HCEC 1CT (cell line): ENCODE measurements at places on chromosomes 6 and 20.
A peak's percentile ranks its signal among the peaks of the same experiment; 100 is the strongest.

- DNase-seq, result no peak
These were observed 67.4 kb upstream of the LOC128125822 start for GRCh38 chr6:63504777-63505384.

GRCh38 chr6:78268591-78269452 lies 598.5 kb upstream of the IRAK1BP1 start:
- DNase-seq, result no peak

- DNase-seq, result peak; percentile 87
These were observed 25.5 kb downstream of the C6orf15 start for GRCh38 chr6:31086788-31087440.

DNA sequence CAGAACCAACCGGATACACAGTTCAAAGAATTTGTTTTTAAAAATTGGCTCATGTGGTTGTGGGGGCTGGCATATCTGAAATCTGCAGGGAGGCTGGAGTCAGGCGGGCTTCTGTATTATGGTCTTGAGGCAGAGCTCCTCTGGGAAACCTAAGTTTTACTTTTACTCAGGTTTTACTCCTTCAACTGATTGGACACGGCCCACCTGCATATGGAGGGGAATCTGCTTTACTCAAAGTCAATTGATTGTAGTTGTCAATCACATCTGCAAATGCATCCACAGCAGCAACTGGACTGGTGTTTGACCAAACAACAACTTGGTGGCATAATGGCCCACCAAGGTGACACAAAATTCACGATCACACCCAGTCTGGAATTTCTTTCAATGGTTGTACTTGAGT lies 103.4 kb downstream of the ERMARD start:
- DNase-seq, result no peak

GRCh38 chr6:34940030-34940434 lies 51.0 kb downstream of the ANKS1A start:
- DNase-seq, result no peak

- peak; percentile 54 for DNase-seq
These were observed 25.9 kb downstream of the PPARD start for GRCh38 chr6:35368038-35368887.

GRCh38 chr20:45100563-45101245 lies at the start of gene KCNS1:
KCNS1 (minus strand) TSS chr20:45101127; CDS start chr20:45099236, 1,891 bp downstream.
- no peak for DNase-seq

GRCh38 chr6:15280028-15280427 lies 34.2 kb downstream of the JARID2 start:
- DNase-seq, result no peak

DNA sequence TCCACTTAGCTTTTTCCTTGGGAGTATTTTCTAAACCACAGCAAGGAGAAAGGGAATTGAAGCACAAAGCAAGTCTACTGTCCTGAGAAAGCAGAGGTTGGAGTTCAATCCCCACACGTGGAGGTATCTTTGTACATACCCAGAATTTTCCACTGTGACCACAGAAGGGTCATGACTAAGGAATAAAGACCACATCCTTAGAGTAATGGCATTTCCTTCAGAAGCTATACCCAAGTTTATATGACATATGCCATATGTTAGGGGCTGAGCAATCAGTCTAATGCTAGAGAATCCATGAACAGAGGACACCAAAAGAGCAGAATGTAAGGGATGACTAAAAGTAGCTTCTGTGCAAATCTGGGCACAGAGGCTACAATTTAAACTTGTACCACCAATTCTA lies 46.4 kb downstream of the ATG5 start:
- DNase-seq, result peak; percentile 93

GRCh38 chr20:43915211-43916072 lies 790 bp downstream of the TOX2 start:
- peak; percentile 12 for DNase-seq

GRCh38 chr6:108359901-108360882 lies 65.3 kb downstream of the AFG1L start:
- no peak for DNase-seq

DNA sequence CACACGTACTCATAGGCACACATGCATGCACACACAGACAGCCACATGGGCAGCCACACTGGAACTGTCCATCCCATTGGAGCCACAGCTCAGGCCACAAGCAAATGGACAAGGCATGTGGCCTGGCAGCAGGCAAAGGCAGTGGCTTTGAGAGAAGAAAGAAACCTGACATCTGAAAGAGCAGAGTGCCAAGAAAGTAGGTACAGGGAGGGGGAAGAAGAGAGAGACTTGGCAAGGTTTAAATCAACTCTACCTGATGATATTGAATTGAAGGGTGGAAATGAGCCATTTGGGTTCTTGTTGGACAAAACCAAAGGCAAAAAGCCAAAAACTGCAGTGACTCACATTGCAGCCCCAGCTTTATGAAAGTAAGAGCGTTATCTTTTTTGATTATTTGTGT lies 142.7 kb downstream of the PCSK2 start:
- no peak for DNase-seq

DNA sequence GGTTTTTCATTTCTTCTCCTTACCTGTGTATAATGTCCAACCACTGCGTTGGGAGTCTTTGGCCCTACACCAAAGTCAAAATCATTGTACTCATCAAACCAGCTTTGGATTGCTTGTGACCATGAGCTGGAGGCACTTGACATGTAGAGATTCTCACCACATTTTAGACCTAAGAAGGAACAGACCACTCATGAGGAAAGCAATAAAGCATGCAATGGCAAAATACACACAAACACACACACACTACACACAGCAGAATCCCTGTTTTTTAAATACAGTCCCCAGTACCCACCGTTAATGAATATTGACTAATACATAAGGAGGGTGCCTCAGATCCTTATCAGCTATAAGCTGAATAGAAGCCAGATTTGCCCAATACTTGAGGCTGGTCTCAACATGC lies 10.5 kb downstream of the CRISP3 start:
- no peak for DNase-seq

GRCh38 chr6:134637847-134638437 lies 312.0 kb downstream of the ALDH8A1 start:
- no peak for DNase-seq

DNA sequence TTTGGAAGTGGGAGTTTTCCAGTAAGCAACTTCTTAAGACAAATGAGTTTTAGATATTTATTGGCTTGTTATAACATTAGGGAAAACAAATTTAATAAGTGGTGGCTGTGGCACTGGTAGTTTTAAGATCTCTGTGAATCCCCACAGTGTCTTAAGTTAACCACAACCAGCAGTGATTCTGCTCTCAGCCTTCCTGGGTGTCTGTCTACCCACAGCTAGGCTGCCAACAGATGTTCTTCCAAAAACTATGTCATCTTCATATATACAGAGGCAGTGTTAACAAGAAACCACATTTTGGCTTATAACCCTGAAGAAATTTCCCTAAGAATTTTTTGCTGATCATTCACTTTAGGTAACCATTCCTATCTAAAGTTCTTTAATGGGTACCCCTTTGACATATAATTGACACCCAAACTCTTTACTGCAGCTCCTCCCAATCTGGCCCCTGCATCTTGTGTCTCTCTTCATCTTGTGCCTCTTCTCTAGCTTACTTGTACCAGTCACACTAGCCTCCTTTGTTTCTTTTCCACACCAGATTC lies 52.7 kb downstream of the TOP1 start:
- DNase-seq, result peak; percentile 26

- peak; percentile 89 for DNase-seq
These were observed 11.0 kb downstream of the TSPYL1 start for GRCh38 chr6:116268589-116269293.

- DNase-seq, result no peak
These were observed at the start of gene POU5F1 for GRCh38 chr6:31170600-31170881. POU5F1 (minus strand) TSS chr6:31170682; CDS start chr6:31170620, 62 bp downstream.

DNA sequence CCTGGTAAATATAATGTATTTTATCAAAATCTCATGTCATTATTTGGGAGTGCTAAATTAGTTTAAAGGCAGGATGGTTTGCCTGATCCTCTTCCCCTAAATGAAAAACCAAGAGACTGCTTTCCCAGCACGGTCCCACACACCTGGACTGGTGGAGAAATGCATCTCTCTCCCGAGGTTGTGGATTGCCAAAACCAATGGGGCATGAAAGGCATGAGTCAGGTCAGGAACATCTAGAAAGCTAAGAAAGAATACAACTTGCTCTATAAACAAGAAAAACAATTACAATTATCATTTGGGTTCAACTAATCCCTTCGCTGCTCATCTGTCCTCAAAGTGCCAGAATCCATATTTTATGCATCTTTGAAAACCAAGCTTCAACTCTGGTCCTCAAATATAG lies 308.3 kb upstream of the IRAK1BP1 start:
- DNase-seq, result no peak

GRCh38 chr6:151630387-151630786 lies 136.6 kb downstream of the CCDC170 start:
- no peak for DNase-seq

DNA sequence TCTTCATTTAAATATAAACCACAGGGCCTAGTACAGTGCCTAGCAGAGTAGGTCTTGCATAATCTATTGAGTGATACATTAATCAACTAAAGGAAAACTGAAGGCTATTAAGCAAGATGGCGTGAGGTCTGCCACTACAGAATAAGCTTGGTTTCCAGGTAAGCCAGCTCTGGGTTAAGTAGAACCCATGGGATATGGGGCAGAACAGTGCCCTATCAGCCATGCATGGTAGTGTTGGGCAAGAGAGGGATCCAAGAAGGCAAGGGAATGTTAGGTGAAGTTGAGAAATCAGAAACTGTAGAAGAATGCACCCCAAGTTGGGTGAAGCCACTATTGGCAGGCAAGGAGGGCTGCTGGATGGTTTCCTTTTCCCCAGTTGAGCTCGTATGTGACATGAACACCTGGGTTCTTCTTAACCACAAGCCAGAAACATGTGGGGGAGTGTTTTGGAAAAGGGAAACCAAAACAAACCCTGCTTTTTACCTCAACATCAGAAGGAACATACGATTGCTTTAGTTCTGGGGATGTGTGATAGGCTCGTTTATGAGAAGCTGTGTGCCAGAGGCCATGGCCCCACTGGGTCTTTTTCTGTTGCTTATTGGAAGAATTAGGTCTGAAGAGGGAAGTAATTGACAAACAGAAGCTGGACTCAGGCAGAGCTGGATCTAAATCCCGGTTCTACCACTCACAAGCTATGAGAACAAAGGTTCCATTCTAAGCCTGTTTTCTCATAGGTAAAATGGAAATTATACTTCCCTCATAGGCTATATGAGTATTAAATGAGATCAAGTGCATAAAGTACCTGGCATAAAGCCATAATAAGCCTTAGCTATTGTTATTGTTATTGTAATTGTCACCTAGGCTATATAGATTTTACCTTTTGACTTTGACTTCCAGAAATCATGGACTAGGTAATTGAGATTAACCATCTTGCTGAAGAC lies 33.5 kb downstream of the NEDD9 start:
- DNase-seq, result no peak

DNA sequence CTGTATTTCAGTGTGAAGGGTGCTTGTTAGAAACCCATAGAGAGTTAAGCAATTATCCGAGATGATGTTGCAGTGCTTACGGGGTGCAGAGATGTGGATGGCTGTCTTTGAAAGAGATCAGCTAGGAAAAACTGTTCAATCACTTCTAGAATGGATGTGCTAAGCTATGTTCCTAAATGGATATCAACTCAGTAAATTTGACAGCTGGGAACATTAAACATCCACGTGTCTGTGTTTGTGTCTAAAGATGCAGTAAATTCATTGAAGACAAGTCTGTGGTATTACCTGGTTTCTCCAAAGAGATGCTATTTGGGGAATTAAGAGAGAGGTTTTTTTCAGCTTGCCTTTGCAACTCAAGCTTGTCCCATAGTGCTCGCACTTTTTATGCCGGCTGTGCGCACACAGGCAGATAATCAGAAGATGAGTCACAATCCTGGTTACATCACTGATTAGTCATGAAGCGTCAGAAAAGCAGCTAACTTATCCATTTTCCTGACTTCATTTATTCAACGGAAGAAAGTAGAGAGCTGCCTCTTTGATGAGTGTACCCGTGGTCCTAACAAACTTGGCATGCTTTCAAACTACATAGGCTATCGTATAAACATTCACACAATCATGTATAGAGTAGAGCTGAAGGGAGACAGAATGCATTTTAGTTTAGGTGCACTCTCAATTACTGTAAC lies 691.7 kb upstream of the SLC35B3 start:
- peak; percentile 47 for DNase-seq

DNA sequence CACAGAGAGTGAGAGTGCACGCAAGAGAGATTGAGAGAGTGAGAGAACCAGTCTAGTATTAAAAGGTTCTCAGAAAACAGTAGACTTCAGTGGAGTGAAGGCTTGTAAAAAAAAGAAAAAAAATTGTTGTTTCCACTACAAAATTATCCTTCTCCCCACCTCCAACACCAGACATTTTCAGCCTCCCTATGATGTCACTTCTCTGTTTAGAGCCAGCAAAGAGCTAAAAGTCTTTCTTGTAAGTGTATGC lies 77.8 kb downstream of the BACH2 start:
- DNase-seq, result no peak

DNA sequence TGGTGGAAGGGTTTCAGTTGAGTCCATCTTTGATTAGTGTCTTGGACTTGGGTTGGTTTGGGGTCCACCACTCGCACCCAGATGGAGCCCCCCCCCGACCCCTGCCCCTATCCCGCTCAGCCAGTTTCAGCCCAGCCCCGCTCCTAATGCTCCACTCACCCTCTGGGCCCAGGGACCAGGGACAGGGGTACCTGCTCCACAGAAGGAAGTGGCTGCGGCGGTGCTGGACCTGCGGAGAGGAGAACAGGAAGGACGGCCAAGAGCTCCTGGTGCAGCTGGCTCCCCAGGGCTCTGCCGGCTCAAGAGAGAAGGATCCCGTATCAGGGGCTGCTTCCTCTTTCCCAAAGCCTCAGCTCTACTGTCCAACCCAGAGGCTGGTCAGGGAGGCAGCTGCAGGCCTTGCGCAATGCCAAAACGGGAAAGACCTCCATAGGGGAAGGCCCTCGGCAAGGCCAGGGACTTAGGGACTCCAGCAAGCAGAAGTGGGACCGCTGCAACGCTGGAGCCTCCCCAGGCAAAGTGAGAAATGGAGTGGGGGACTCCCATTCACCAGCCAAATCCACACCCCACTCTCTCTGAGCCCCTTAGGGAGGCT lies at the start of gene SIGLEC1:
TSS of gene SIGLEC1 (minus strand) at position 322 of the 595 bp plus-strand sequence. CDS start 5,472 bp downstream, outside the sequence.
- no peak for DNase-seq
